IMR-90 (cell line): ENCODE measurements at places on chromosomes 12 and 14.

DNA sequence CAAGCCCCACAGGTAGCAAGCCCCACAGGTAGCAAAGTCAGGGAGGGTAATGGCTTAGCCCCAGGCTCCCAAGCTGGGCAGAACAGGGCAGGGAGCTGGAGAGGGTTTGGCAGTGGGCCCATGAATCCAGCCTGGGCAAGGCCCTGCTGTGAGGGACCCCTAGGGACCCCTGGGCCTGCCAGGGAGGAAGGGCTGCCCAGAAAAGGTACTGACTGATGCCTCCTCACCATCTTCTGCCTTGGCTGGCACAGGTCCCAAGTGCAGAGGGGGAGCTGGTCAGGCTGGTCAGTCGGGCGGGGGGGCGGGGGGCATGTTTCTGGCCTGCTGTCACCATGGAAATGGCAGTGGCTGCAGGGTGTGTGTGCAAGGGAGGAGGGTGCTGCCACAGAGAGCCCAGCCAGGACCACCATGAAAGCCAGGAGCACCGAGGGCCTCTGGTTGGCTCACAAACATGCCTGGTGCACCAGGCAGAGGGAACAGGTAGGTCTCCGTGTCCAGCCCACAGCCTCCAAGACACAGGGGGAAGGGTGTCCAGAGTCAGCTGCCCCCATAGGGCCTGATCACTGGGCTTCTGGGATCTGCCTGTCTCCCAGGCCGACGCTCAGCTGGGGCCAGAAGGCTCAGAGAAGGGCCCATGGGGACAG lies 1.5 kb upstream of the CRIP2 start:
- no peak for DNase-seq

DNA sequence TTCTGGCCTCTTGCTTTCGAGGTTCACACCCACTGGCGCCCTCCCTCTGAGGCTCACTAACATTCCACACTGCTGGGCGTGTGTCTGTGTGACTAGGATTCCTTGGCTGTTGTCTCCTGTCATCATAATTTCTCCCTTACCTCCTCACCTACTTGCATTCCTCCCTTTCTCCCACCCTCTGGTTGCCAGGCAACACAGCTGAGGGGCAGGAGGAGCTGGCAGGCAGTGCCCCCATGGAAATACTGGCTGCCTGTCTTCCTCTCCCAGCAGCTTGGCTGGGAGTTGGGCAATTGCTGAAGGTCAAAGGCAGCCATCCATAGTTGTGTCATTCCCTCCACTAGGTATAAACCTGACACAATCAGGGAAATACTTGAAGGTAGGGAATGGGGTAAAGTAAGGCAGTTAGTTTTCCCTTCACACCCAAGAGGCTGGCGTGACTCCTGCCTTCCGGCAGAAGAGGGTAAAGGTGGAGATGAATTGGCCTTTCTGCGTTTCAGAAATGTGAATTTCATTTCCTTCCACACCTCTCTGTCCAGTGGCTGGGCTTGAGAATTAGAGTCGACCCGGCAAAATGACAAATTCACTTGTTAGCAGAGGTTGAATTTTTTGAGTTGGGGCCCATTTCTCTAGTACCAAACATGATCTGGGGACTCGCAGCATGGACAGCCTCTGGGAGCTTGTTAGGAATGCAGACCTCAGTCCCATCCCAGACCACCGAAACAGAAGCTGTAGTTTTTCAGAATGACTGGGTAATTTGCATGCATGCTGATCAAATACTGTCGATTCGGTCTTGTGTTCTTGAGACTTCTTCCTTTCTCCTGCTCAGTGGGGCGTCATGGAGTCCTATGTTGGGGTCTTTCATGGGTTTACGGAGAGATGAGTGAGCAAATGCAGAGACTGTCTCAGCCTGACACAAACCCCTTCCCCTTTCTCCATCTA lies 24.3 kb upstream of the EMP1 start:
- no peak for DNase-seq

- no peak for DNase-seq
Measured at GRCh38 chr12:8960176-8960575, 10.7 kb upstream of the M6PR start.

- DNase-seq: no peak
Measured at GRCh38 chr12:104569346-104570173, 112.8 kb downstream of the CHST11 start.

DNA sequence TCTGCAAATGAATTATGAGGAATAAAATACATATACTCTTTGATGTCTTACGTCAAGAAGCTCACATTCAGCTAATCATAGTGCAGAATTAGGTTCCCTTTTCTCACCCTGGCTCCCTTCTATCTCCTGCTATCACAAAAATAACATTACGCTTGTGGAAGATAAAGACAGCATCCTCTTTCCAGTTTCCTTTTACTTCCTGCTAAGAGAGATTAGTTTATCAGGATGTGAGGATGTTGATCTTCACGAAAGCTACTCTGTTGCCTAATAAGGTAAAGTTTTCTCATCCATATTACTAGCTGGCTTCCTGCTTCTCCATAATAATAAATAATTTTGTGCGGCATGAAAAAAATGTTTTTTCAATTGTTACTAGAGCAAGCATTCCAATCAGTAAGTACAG lies 217.7 kb upstream of the DCN start:
- no peak for DNase-seq

- no peak for DNase-seq
Measured at GRCh38 chr12:68400226-68400829, 68.2 kb upstream of the MDM1 start.

DNA sequence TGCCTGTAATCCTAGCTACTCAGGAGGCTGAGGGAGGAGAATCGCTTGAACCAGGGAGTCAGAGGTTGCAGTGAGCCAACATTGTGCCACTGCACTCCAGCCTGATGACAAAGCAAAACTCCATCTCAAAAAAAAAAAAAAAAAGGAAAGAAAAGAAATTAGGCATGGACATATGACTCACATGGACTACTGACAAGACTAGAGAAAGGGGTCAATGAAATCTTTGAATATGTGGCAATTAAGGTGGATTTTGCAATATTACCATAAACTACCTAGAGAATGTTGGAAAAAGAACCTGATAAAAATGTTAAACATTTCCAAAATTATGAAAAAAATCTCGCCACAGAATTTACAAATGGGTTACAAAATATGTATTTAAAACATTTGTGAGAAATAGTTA lies 873.6 kb downstream of the C12orf50 start:
- peak; percentile 46 for DNase-seq

- DNase-seq: no peak
Measured at GRCh38 chr14:26187996-26188620, 409.7 kb downstream of the NOVA1 start.

DNA sequence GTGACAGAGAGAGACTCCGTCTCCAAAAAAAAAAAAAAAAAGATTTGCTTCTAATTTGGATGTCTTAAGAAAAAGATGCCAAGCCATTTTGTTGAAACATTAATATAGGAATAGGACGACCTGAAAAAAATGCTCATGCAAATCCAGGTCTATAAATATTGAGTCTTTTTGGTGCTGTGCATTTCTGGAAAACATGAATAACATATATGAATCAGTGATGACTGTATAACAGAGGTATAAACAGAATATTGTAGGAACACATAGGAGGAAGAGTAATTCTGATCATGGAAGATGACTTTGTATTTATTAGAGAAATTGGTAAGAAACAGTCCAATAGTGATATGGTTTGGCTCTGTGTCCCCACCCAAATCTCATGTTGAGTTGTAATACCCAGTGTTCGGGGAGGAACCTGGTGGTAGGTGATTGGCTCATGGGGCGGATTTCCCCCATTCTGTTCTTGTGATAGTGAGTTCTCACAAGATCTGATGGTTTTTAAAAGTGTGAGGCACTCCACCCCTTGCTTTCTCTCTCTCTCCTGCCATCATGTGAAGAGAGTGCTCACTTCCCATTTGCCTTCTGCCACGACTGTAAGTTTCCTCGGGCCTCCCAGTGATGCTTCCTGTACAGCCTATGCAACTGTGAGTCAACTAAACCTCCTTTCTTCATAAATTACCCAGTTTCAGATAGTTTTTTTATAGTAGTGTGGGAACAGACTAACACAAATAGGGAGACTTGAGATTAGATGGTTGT lies 3.0 kb upstream of the SRSF5 start:
- DNase-seq: peak; percentile 44

DNA sequence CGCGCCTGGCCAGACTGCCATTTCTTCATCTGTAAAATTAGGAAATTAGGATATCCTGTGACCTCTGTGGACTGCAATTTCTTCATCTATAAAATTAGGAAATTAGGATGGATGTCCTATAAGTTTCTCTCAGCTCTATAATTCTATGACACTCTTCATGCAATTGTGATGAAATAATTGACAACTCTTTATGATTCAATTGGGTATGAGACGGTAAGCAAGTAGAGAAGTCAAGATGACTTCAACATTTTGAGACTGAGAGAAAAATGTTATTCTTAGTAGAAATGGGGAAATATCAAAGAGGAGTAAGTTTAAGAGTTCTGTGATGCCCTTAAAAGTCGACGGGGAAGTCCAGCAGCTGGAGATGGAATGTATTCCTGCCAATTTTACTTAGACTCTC lies 12.0 kb downstream of the KIAA0586 start:
- DNase-seq: no peak

DNA sequence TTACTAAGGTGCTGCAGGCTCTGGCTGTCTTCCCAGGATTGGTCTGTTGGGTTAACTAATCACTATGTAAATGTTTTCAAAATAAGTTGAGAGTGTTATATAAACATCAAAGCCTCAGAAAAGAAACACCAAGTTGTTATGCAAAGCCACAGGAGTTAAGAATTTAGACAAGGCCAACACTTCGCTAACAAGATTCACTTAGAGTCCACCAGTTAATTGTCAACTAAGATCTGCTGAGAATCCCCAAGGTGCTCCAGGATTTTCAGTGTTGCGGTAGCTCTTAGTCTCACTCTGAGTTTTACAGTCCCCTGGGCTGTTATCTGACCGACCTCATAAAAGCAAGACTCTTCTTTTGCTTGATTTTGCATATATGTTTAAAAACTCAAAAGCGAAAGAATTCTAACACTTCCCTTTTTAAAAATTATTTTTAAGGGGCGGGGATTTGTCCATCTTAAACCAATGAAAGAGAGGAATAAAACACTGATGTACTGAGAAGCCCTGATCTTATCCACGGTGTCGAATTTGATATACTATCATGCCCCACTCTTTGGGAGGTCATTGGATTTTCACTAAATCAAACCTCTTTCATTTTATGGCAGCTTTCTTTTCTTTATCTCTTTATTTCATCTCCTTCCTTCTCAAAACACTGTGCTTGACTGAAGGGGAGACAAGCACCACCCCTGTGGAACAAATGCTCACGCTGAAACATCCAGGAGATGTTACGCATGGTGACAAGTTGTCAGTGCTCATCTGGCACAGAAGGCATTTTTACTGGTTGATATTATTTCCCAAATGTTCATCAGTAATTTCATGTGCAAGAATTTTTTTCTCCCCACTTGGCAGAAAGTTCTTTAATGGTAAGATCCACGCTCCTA lies 7.0 kb downstream of the NIN start:
- no peak for DNase-seq

DNA sequence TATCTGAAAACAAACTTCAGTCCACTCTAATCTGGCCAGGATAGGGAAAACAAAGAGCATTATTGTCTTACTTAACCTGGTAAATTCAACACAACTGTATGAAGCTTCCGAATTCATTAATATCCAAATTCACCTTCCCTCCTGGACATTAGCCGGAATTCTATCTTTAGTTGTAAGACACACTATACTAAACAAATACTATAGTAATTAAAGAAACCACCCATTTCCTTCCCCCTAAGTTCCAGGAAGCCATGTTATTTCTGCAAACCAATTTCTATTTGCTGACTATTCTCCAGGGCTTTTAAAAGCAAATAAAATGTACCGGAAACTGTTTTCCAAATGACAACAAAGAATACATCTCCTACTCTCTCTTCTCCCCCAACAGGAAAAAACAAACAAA lies 122.7 kb upstream of the MDM1 start:
- no peak for DNase-seq

DNA sequence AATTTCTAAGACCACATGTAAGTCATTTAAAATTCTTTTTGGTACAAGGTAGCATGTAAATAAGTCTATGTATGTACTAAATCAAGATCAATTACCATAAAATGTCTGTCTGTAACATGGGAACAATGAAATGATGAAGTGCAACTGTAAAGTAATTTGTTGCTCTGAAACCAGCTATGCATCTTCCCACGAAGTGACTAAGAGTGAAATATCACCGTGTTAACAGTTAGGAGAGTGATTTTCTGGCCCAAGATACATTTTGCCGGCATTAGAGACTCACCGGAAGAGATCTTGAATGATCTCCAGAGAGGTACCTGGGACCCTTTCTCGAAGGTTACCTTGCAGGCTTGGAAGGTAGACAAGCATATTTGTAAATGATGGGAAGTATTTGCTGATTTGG lies 105.8 kb downstream of the SAMD4A start:
- DNase-seq: no peak
